ENCODE measurements at places on chromosomes 5 and 9. TPM values are rescaled to one million over a fixed set of nuclear protein-coding genes. Genes with fewer than 3 reads are reported as not detected.

Gene SPINK5
- total RNA-seq, result not detected

Gene PCDHGB6
- 45.6 TPM for total RNA-seq

Gene TSSK1B
- not detected for total RNA-seq

Gene F2RL1
- total RNA-seq, result not detected

Gene AMBP
- 0.75 TPM for total RNA-seq

Gene PPP1R26
- 6.8 TPM for total RNA-seq

Gene PCDHB2
- 9.0 TPM for total RNA-seq

Gene NDUFS6
- total RNA-seq, result 51.3 TPM

Gene SNX2
- 112 TPM for total RNA-seq

Gene PIP5K1B
- total RNA-seq, result 0.32 TPM

Gene SLCO6A1
- total RNA-seq, result not detected

Gene MAP1B
- 359 TPM for total RNA-seq

Gene TICAM2
- 1.2 TPM for total RNA-seq

Gene ZFP2
- total RNA-seq, result 0.54 TPM

Gene MARVELD2
- total RNA-seq, result 0.22 TPM

Gene GPR151
- total RNA-seq, result 0.15 TPM

Gene RPL35
- 3,002 TPM for total RNA-seq

Gene PTPN3
- total RNA-seq, result 1.1 TPM

Gene ARSI
- total RNA-seq, result 3.4 TPM

Gene PCDHGA10
- total RNA-seq, result 6.1 TPM

Gene IL9
- not detected for total RNA-seq

Gene WDR31
- total RNA-seq, result 4.2 TPM

Gene LCN9
- 1.7 TPM for total RNA-seq

Gene CTXN3
- total RNA-seq, result 13.2 TPM

Gene TERT
- not detected for total RNA-seq

Gene SYK
- 0.05 TPM for total RNA-seq

Gene ORM2
- not detected for total RNA-seq

Gene C1QTNF2
- not detected for total RNA-seq

Gene NEUROG1
- 3.2 TPM for total RNA-seq

Gene SLC24A2
- 0.48 TPM for total RNA-seq

Gene GRM6
- total RNA-seq, result 0.16 TPM
